ENCODE measurements at places on chromosomes 7 and 10. TPM values are rescaled to one million over a fixed set of nuclear protein-coding genes. Genes with fewer than 3 reads are reported as not detected.

Gene HOXA7
- 9.1 TPM for total RNA-seq

GRCh38 chr7:139562961-139563565 lies 39.6 kb downstream of the CLEC2L start:
- no peak for DNase-seq

DNA sequence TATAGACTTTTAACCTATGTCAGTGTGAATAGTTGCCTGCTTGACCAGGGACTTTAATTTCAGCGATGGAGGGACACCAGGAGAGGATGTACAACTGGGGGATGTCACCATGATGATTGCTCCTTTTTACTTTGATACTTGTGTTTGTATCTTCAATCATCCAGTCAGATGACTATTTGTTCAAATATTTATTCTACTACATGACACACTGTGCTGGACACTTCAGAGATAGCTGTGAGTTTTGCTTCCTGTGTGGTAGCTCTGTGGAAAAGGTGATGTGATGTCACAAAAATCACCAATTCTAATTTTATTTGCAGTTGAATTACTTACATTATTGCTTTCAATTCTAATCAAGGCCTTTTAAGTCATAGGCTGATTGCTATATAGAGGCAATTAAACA lies 62.7 kb upstream of the CREB5 start:
- DNase-seq: no peak

DNA sequence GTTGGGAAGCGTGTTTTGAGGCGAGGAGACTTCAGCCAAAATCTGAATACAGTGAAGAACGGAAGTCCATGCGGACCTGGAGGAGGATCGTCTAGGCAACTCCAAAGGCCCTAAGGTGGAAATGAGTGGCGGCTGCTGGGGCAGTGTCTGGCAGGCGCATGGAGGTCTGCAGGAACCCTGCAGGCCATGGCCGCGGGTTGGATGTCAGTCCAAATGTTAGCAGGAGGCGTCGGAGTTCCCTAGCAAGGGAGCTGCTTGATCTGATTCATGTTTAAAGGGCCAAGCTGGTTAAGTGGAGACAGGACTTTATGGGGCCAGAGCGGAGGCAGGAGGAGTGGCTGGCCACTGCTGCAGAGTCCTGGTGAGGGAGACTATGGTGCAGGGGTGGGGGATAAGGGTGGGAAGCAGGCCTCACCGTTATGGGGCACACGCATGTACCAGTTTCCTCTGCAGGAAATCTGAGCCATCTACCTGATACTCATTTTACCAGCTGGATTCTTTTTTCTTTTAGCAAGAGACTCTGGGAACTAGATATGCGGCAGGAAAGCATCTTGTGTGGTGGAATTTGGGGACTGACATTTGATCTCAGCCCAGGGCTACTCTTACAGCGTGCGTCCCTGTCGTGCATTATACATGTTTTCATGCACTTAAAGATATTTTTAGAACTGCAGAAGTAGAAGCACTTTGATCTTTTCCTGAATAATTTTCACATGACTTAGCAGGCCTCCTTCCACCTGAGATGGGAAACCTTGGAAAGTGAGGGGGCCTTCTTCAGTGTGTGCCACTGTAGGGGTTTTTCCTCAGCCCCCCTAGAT lies 6.6 kb upstream of the REPIN1 start:
- no peak for DNase-seq

Gene CTNNA3
- 1.5 TPM for total RNA-seq

All from uterus (tissue), 4 donors.